ENCODE measurements at places on chromosomes 2 and 18.

GRCh38 chr18:59835605-59836379 lies 64.0 kb upstream of the PMAIP1 start:
- no peak for DNase-seq

GRCh38 chr2:174859563-174860169 lies 95.4 kb upstream of the CHRNA1 start:
- DNase-seq, result no peak

DNA sequence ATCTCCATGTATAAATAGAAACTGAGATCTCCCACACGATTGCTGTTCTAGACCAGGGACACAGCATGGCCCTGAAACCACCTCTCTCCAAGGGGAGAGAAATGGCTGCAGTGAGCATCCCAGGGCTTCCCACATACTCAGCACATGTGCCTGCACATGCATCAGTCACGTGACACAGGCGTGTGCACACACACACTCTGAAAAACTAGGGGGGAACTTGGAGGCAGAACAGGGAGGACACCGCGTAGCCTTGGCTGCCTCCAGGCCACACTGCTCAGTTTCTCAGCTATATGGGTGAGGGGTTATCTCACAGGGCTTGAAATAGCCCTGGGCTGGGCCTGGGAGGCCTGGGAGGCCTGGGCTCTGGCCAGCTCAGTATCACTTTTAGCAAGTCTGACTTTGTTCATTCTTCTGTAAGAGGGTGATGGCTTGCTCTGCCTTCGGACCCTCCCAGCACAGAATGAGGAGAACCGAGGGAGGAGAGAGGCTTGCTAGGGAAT lies 66.9 kb downstream of the EMX1 start:
- no peak for DNase-seq

- DNase-seq, result no peak
Observed at GRCh38 chr18:7807936-7808453, 240.9 kb downstream of the PTPRM start.

- DNase-seq, result peak; percentile 21
Observed at GRCh38 chr18:62717169-62717924, 2.0 kb downstream of the PHLPP1 start.

- no peak for DNase-seq
Observed at GRCh38 chr2:239904496-239904895, 120.6 kb downstream of the NDUFA10 start.

DNA sequence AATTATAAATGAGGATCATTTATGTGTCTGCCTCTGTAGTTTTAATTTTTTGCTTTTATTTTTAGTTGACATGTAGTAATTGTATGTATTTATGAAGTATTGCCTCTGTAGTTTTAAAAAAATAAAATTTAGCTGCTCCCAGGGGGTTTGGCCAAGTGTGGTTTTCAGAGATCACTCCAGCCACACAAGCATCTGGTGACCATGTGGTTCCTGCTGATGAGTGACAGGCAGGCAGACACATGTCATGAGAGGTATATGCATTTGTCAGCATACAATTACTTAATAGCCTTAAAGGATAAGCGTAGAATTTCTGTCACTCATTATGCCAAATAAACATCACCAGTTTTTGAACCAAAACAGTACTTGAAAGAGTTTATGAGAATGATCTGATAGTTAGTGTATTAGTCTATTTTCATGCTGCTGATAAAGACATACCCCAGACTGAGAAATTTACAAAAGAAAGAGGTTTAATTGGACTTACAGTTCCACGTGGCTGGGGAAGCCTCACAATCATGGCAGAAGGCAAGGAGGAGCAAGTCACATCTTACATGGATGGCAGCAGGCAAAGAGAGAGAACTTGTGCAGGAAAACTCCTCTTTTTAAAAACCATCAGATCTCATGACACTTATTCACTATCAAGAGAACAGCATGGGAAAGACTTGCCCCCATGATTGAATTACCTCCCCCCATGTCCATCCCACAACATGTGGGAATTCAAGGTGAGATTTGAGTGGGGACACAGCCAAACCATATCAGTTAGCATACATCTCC lies 29.6 kb downstream of the MREG start:
- DNase-seq, result no peak

- no peak for DNase-seq
Observed at GRCh38 chr2:236026841-236027240, 141.3 kb downstream of the GBX2 start.

DNA sequence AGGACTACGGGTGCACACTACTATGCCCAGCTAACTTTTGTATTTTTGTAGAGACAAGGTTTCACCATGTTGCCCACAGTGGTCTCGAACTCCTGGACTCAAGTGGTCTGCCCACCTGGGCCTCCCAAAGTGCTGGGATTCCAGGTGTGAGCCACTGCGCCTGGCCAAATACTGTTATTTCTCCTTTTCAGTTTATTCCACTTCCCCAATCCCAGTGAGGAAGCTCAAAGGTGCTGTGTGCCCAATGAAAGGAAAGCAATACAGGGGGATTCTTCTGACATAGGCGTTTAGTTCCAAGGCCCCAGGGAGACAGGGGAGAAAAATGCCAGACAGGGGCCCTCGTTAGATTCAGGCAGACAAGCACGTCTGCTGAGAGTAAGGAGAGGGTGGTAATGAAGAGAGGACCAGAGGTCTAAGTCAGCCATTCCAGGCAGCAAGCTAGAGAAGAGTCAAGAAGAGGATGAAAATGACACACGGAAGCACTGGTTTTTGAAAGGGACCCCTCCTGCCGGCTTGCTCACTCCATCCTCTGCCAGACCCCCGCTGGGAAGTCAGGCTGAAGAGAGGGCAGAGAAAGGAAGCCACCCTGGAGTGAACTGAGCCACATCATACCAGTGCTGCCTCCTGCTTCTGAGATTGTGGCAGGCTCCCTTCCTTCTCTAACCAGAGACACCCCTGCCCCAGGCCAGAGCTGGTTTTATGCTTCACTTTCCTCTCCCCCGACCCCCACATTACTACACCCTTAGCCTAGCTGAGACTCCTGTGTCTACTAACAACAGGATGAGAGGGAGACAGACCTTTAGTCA lies 6.7 kb downstream of the INO80C start:
- DNase-seq, result no peak

GRCh38 chr2:172063446-172063845 lies 21.9 kb upstream of the DLX1 start:
- DNase-seq, result no peak

- DNase-seq, result no peak
Observed at GRCh38 chr2:196590286-196590685, 49.2 kb upstream of the CCDC150 start.

GRCh38 chr2:46915281-46915810 lies at the start of gene MCFD2:
TSS of gene MCFD2 (minus strand) at chr2:46915806. CDS start at chr2:46909171, 6,635 bp downstream.
- DNase-seq, result peak; percentile 15

- DNase-seq, result no peak
Observed at GRCh38 chr2:18545384-18545783, 15.1 kb downstream of the RDH14 start.

DNA sequence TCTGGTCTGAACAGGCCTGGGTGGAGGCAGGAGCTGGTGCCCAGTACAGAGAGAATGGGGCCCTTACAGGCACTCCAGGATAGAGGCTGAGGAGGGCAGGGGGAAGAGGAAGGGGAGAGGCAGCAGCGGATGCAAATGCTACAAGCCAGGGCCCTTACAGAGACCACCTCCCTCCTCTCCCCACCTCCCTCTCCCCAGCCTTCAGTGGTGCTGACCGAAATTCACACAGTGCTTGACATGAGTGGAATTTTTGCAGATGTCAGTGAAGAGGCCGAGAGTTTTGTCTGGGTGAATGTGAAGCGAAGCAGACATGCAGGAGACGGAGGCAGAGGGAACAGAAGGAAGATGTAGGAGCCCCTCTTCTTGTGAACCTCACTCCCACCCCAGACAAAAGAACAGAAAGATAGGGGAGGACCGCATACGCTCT lies 31.9 kb downstream of the CIB4 start:
- no peak for DNase-seq

GRCh38 chr18:56168049-56168781 lies 470.2 kb downstream of the TXNL1 start:
- no peak for DNase-seq

GRCh38 chr2:12722447-12723316 lies 5.9 kb downstream of the TRIB2 start:
- no peak for DNase-seq

Measured in hematopoietic multipotent progenitor cell treated with erythropoietin and hydrocortisone succinate and interleukin-3 and kit ligand, for 15 days (in vitro differentiated cells).